ENCODE measurements at places on chromosomes 5 and 9. TPM values are rescaled to one million over a fixed set of nuclear protein-coding genes. Genes with fewer than 3 reads are reported as not detected.

SUSD3 gene
- total RNA-seq = 1.4 TPM

SLIT3 gene
- 7.6 TPM for total RNA-seq

WDR31 gene
- total RNA-seq = 5.3 TPM

C5orf52 gene
- total RNA-seq = not detected

SLC12A2 gene
- total RNA-seq = 60.4 TPM

TRIM7 gene
- 1.6 TPM for total RNA-seq
